ENCODE measurements at places on chromosomes 13 and 19. TPM values are rescaled to one million over a fixed set of nuclear protein-coding genes. Genes with fewer than 3 reads are reported as not detected.

The RFPL4A gene
- total RNA-seq = not detected

The ZNF132 gene
- total RNA-seq = 3.0 TPM

The HIPK4 gene
- total RNA-seq = not detected

The XRCC1 gene
- 10.8 TPM for total RNA-seq

The TBXA2R gene
- not detected for total RNA-seq

The TNFRSF19 gene
- 1.2 TPM for total RNA-seq

The IQCN gene
- total RNA-seq = 2.4 TPM

The ALKBH7 gene
- 5.3 TPM for total RNA-seq

The SYNGR4 gene
- not detected for total RNA-seq

The NLRP11 gene
- not detected for total RNA-seq

The KLK10 gene
- total RNA-seq = 1.3 TPM

The TECR gene
- total RNA-seq = 10.5 TPM

DNA sequence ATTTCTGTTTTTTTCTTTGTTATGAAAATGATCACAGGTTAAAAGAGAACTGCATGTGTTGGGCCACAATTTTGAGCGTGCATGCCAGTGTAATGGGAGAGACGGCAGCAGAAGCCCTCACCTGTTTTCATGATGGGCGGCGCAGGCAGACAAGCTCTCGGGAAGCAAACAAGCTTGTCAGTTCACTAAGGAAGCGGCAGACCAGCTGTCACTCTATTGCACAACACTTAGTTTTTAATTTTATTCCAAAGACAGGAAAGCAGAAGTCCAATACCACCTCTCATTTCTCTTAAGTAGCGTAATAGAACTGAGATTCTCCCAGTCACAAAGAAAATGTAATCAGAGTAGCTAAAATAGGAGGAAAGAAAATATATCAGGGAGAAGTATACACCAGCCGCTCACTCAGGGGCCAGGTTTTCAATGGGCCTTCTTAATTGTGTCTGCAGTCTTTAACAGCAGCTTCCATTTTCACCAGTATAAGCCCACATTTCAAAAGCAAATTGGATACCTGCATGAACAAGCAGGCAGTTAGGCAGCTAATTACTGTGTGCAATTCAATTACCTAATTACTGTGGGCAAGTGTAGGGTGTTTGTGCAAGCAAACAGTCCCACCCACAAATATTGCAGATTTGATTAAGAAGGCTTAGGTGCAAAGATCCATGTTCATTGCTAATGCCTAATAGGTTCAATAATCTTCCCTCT is 711.4 kb downstream of the DIAPH3 start:
- no peak overlapping the region for H3K27ac ChIP-seq
- DNase-seq = peak; percentile 28
- no peak overlapping the region for H3K4me3 ChIP-seq
- no peaks in the 10 kb centered on the region for H3K4me1 ChIP-seq
- H3K27me3 ChIP-seq = no peaks in the 10 kb centered on the region
- no peaks in the 10 kb centered on the region for H3K36me3 ChIP-seq

GRCh38 chr13:44061876-44062275 is 182.2 kb downstream of the LACC1 start:
- peaks cover 18% of the 10 kb centered on the region for H3K4me1 ChIP-seq
- no peaks in the 10 kb centered on the region for H3K27me3 ChIP-seq
- no peaks in the 10 kb centered on the region for H3K36me3 ChIP-seq
- no peak for DNase-seq

- H3K36me3 ChIP-seq = peaks cover 51% of the 10 kb centered on the region
- H3K4me3 ChIP-seq = no peak overlapping the region
- peak; percentile 13 for DNase-seq
- no peaks in the 10 kb centered on the region for H3K27me3 ChIP-seq
Measured at GRCh38 chr19:46610851-46611770, 10.0 kb downstream of the CALM3 start.

- no peaks in the 10 kb centered on the region for H3K27me3 ChIP-seq
- H3K4me3 ChIP-seq = no peak overlapping the region
- no peak overlapping the region for H3K27ac ChIP-seq
- no peaks in the 10 kb centered on the region for H3K4me1 ChIP-seq
- no peaks in the 10 kb centered on the region for H3K36me3 ChIP-seq
- DNase-seq = no peak
Measured at GRCh38 chr13:36101157-36101556, 30.0 kb downstream of the DCLK1 start.

- H3K27ac ChIP-seq = peak overlapping the region; percentile 54
- H3K27me3 ChIP-seq = no peaks in the 10 kb centered on the region
- H3K4me3 ChIP-seq = peak overlapping the region; percentile 48
Measured at GRCh38 chr13:77919246-77919920, 752 bp upstream of the EDNRB start.

- H3K4me3 ChIP-seq = no peak overlapping the region
- peak; percentile 48 for DNase-seq
- peaks cover 53% of the 10 kb centered on the region for H3K4me1 ChIP-seq
- peak overlapping the region; percentile 85 for H3K27ac ChIP-seq
Measured at GRCh38 chr19:41299755-41300089, 10.2 kb upstream of the CCDC97 start.

DNA sequence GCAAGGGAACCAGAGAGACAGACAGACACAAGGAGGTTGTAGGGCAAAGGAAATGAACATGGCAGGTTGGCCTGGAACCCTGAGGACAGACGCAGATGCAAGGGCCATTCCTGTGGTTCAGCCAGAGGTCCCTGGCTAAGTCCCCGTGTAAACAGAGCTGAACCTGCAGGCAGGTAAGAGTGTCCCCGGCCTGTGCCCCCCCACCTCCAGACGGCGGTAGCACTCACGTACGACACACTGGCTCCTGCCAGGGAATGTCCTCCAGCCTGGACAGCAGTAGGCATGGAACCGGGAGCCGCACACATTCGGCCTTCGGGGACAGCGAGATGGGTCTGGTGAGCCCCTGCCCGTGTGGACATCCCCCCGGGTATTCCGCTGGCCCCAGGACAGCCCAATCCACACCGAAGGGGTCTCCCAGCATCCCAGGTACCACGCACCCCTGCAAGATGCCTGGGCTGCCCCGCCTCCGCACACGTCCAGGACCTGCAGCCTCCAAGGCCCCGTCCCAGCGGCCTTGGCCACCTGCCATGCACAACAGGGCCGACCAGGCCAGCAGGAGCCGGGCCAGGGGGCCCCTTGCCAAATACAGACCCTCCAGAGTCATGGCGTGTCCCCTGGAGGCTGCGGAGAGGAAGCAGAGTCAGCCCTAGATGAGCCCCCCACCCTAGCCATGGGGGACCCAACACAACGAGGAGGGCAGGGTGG is 2.4 kb downstream of the FBN3 start:
- H3K36me3 ChIP-seq = no peaks in the 10 kb centered on the region
- H3K27me3 ChIP-seq = peaks cover 10% of the 10 kb centered on the region
- H3K4me3 ChIP-seq = no peak overlapping the region
- H3K27ac ChIP-seq = no peak overlapping the region

DNA sequence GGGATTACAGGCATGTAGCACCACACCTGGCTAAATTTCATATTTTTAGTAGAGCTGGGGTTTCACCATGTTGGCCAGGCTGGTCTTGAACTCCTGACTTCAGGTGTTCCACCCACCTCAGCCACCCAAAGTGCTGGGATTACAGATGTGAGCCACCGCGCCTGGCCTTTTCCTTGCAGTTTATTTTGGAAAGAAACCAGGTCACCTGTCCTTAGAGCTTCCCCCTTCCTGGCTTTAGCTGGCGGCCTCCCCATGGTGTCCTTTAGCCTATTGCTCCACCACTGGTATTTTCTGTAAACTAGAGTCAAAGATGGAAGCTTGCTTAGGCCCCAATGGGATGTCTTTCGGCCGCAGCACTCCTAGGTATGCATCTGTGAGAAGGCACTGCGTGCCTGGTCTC is 91.2 kb downstream of the DPF1 start:
- H3K27me3 ChIP-seq = no peaks in the 10 kb centered on the region
- H3K27ac ChIP-seq = no peak overlapping the region
- no peak for DNase-seq
- no peak overlapping the region for H3K4me3 ChIP-seq
- peaks cover 39% of the 10 kb centered on the region for H3K36me3 ChIP-seq

DNA sequence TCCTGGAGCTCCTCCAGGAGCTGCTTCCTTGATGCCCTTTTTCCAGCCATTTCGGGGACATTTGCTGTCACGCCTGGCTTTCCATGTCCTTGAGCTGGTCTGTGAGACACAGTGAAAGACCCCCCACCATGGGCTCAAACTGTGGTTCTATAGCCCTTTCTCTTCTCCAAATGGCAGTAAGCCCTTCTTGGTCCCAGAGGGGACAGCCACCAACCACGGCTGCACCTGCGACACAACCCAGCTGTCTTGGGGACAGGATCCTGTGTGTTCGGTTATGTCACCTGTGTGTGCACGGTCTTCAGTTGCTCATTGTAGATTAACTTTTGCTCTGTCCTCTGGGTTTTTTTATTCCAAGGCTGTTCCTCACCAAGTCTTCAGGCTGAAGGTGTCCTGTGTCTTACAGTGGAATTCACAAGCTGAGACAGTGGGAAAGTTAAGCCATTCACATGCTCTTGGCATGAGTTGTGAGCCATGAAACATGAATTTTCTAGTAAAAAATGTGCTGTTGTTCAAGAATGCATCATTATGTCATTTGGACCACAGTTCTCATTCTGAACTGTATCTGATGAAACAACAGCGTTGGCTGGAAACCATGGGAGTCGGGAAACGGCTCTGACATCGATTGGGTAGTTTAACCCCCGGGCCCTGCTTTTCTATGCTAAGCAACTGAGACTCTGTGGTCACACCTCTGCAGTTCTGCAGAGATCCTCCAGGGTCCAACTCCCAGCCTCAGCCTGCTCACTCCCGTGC is 129.5 kb upstream of the MCF2L start:
- no peak for DNase-seq
- H3K4me3 ChIP-seq = no peak overlapping the region
- no peaks in the 10 kb centered on the region for H3K4me1 ChIP-seq
- H3K36me3 ChIP-seq = peaks cover 91% of the 10 kb centered on the region
- no peak overlapping the region for H3K27ac ChIP-seq
- no peaks in the 10 kb centered on the region for H3K27me3 ChIP-seq

DNA sequence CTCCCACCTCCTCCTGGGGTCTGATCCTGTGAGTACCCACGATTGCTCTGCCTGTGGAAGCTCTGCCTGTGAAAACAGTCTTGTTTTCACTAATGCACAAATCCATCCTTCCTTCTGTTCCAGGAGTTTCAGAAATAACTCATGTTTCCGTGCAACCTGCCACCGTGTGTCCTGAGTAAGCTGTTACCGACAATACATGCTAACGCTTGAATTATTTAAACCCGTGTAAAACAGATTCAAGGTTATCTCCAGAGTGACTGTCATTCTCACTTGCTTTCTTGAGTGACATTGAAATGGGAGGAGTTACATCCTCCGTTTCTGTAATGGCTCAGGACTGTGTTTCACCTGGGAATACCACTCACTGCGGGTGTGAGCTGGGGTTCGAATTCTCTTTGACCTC is 24.9 kb downstream of the GPR12 start:
- H3K36me3 ChIP-seq = no peaks in the 10 kb centered on the region
- no peaks in the 10 kb centered on the region for H3K27me3 ChIP-seq
- H3K4me1 ChIP-seq = no peaks in the 10 kb centered on the region
- no peak for DNase-seq

DNA sequence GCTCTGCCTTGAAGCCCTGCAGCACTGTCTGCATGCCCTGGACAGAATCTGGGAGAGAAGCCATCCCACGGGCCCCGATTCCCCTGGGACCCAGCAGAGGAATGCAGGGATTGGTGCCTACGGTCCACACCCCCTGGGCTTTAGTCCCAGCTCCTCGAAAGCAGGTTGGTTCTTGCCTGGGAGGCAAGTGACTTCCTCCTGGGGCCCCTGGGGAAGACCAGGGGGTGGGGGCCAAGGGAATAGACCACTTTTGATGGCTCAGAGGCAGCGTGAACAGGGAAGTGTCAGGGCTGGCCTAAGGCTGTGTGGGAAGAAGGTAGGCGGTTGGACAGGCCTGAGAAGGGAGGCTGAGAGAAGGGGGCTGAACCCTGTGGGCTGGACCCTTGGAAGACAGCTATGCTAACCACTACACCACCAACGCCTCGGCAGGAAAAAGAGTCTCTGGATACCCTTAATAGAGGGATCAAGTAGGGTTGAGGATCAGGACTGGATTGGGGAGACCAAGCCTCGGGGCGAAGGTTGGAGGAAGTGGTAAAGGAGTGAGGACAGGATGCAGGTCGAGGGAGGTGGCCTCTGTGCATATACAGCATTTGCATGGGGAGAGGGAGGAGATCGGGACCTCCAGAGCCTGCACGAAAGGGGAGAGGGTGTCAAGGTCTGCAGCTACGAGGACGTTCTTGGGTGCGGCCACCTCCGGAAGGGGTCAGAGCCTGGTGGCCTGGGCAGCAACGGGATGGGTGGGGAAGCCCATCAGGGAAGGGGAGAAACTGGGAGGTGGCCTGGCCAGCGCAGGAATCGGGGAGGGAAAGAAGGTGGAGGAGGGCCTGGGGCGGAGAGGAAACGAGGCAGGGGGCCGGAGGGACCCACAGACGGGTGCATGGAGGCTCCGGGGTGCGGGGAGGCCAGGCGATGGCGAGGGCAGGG is 709 bp downstream of the DPP9 start:
- H3K4me1 ChIP-seq = peaks cover 18% of the 10 kb centered on the region
- H3K36me3 ChIP-seq = peaks cover 39% of the 10 kb centered on the region
- H3K4me3 ChIP-seq = peak overlapping the region; percentile 98

DNA sequence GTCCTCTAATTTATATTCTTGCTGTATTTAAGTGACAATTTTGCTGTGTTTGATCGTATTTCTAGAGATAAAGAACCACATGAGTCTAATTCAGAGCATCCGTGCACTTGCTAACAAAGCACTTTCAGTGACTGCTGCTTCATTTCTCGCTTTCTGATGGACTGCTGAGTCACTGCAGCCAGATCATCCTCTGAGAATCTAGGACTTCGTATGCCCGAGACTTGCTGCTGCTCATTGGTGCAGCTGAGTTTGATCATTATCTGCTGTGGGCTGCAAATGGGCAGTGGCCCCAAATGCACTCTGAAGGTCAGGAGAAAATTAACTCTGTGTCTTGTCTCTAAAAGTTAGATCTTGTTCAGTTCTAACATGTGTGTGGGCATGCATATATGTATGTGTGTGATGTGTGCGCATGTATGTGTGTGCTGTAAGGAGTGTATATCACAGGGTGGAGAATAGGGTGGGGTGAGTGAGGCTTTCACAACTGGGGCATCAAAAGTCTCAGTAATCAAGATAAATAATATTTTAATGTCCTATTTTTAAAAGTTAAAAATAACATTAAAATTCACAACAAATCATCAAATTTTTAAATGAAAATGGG is 342.6 kb downstream of the MTUS2 start:
- no peaks in the 10 kb centered on the region for H3K4me1 ChIP-seq
- H3K27ac ChIP-seq = no peak overlapping the region
- no peaks in the 10 kb centered on the region for H3K36me3 ChIP-seq
- no peak for DNase-seq
- no peaks in the 10 kb centered on the region for H3K27me3 ChIP-seq

GRCh38 chr13:110436276-110436675 is 125.2 kb downstream of the RAB20 start:
- H3K27ac ChIP-seq = no peak overlapping the region
- H3K4me3 ChIP-seq = no peak overlapping the region
- H3K36me3 ChIP-seq = peaks cover 82% of the 10 kb centered on the region
- DNase-seq = no peak
- no peaks in the 10 kb centered on the region for H3K27me3 ChIP-seq

GRCh38 chr19:31770223-31770622 is 421.0 kb upstream of the TSHZ3 start:
- H3K4me3 ChIP-seq = no peak overlapping the region
- DNase-seq = peak; percentile 13
